ENCODE measurements at places on chromosomes 6 and 20.

- DNase-seq: no peak
Observed at GRCh38 chr6:137653706-137654059, 159.5 kb upstream of the OLIG3 start.

GRCh38 chr20:51376111-51376510 lies 166.4 kb downstream of the NFATC2 start:
- DNase-seq: no peak

- no peak for DNase-seq
Observed at GRCh38 chr6:101845621-101846020, 452.1 kb downstream of the GRIK2 start.

- DNase-seq: no peak
Observed at GRCh38 chr6:42993445-42993844, 9.1 kb downstream of the PPP2R5D start.

DNA sequence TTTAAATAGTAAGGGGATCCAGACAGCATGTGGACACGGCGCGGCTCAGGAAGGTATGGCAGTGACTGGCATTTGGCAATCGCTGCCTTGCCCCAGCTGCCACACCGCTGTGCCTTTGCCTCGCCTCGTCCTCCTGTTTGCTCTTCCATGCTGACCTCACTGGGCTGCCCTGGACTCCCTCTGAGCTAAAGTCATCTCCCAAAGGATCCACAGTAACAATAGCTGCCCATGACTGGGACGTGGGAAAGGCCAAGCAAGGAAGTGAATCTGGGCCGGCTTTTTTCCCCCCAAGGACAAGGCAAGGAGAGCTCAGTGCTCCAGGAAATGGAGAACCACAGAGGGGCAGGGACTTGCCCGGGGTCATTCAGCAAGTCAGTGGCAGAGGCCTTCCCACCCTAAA lies 48.1 kb downstream of the JPH2 start:
- no peak for DNase-seq

DNA sequence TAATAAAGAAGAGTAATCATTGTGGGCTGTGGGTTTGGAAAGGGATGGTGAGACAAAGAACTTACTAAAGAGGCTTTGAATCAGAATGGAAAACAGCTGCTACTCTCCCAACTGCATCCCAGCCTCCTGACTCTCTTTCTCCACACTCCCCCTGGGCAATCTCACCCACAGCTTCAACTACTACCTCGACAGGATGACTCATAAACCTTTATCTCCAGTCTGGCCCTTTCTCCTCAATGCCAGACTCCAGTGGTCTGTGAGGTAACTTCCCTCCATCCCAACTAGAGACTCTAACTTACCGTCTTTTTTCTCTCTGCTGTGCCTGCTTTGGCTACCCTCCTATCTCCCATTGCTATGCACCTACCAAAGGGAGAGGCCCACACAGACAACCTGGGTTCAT lies 135.3 kb upstream of the RREB1 start:
- no peak for DNase-seq

GRCh38 chr20:43397147-43397546 lies 60.5 kb upstream of the SRSF6 start:
- no peak for DNase-seq

DNA sequence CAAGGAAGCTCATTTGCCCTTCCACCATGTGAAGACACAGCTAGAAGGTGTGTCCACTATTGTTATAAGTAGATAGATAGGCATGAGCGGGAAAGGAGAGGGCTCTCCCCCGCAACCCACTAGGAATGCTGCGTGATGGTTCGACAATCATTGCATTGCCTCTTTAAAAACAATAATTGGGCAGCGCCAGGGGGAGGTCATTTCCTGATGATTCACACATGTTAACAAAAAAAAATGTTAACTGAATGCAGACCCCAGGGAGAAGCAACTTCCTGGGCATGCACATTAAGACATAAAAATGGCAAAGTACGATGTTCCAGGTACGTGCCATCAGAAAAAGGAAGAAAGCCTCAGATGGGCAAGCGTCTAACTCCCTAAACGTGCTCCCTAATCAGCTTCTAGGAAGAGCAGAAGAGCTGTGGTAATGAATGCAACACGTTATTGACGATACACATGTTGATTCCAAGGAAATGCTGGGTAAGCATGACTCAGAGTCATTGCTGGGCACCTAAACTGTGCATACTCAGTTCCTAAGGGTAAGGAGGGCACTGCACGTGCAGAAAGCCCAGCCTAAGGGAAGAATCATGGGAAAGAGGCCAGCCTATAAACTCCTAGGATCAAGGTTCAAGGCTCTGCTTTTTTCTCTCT lies 113.7 kb downstream of the FAM217A start:
- DNase-seq: no peak

DNA sequence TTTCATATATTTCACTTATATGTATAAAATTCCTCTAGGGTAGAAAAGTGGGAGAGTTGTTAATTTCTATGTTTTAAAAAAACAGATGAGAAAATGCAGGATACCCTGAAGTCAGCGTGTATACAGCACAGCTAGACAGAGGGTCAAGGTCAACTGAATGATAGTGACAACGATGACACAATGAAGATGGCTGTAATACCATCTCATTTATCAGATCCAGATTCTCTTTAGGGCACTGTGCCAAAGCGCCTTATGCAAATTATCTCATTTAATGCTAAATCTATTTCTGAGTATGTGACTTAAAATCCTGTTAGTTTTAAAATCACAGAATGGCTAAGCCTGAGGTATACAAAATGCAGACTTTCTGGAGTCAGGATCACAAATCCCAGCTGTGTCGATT lies 431.4 kb upstream of the RUNX2 start:
- no peak for DNase-seq

- no peak for DNase-seq
Observed at GRCh38 chr6:43124481-43124880, 46.6 kb upstream of the SRF start.

- no peak for DNase-seq
Observed at GRCh38 chr20:48129345-48129942, 344.2 kb upstream of the SULF2 start.

DNA sequence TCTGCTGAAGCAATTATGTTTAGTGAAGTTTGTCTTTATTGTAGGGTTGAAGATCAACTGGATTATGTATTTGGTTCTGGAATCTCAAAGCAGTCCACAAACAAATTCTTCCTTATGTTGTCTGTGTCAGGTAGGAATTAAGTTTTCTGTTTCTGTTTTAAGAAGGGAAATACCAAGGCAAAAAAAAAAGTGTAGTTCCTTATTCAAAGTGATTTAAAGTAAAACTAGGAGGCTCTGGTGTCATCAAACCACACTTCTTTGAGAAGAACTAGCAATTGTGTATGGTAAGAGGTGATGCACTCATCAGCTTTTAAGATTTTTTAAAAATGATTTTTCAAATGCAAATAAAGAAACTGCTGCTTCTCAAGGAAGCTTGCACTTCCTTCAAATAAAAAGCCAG lies 1.9 kb downstream of the FAM135A start:
- DNase-seq: no peak

DNA sequence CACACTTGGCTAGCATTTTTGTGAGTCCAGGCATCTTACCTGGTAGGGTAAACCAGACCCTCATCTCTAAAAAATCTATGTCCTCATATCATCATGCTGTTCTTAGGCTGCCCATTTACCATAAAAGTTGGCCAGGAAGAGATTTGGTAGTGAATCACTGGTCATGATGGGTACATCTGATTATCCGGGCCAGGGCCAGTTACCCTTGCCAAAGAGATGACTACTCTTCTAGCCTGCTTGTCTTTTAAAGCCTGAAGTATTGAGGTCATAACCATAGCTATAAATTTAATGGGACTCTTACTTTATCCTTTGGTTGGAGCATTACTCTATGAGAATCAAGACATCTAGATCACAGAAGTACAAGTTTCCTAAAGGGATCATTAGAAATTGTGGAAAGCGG lies 276.8 kb downstream of the TENT5A start:
- DNase-seq: no peak

DNA sequence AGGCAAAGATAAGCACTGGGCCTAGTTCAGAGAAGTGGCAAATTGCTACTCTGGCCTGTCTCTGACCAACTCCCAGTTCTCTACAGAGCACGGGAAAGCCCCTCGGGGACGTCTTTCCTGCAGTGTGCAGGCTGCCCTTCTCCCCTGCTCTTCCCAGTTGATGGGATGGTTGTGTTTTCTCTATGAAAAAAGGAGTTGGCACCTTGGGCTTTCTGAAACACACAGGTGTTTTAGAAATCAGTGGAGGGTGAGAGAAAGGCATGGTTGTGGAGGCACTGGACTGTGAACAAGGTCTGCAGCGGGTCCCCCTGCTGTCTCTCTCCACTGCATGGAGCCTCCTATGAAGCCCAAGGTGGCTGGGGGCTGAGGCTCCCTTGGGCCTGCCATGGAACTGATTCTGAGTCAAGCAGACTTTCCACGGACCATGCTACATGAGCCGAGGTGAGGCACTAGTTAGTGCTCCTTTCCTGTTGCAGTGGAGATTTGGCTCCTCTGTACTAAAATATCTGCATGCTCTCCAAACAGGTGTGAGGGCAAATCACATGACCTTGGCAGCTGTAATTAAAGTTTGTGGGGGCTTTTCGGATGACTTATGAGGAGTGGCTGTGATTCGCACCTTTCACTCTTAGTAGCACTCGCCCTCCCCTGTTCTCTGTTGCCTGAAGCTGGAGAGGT lies 16.3 kb downstream of the GTSF1L start:
- no peak for DNase-seq

DNA sequence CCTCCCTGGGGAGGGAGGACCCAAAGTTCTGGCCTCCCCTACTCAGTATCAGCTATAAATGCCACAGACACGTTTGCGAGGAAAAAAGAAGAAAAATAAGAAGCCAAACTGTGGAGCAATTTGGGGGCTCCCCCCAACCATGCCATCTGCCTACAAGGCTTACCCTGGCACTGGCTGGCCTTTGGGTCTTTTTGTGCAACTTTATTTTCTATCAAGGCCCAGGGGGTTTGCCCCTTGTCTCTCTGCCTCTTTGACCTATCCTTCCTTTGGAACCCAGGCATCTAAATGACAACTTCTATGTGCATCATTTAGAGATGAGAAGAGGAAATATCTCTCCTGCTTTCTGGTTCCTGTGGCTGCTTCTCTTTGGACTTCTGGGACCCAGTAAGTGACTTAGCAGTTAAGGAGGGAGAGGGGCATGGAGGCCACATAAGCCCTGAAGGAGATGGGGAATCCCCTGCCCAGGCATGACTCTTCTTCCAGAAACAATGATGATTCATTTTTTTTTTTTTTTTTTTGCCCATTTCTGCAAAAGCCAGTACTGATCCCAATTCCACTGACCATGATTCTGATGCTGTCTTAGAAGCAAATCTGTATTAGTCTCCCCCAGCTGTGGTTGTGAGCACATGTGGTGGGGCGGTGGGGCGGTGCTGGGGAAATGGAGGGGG lies at the start of gene MUC22:
Gene MUC22 (plus strand): TSS at position 82 of the 668 bp plus-strand sequence. CDS start 233 bp downstream, at position 315.
- DNase-seq: no peak

DNA sequence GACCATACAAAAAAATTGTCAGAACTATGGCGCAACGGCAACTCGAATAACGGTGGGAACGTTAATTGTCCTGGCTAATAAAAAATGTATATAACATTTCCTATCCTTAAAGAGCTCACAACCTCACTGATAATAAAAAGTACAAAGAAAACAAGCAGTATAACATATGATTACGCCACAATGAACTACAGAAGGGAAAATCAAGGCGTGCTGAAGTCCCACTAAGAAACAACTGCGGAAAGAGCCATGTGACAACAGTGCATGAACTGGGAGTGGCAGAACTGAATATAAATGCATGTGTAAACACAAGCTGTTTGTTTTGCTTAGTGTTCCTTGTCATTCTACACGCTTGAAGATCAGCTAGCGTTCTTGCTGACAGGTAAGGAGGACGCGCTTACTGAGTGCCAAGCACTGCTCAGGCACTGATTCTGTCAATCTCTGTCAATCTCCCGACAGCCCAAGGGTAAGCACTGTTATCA lies 466 bp upstream of the PSMB1 start:
- no peak for DNase-seq

- no peak for DNase-seq
Observed at GRCh38 chr20:44532981-44533331, 11.1 kb upstream of the SERINC3 start.

DNA sequence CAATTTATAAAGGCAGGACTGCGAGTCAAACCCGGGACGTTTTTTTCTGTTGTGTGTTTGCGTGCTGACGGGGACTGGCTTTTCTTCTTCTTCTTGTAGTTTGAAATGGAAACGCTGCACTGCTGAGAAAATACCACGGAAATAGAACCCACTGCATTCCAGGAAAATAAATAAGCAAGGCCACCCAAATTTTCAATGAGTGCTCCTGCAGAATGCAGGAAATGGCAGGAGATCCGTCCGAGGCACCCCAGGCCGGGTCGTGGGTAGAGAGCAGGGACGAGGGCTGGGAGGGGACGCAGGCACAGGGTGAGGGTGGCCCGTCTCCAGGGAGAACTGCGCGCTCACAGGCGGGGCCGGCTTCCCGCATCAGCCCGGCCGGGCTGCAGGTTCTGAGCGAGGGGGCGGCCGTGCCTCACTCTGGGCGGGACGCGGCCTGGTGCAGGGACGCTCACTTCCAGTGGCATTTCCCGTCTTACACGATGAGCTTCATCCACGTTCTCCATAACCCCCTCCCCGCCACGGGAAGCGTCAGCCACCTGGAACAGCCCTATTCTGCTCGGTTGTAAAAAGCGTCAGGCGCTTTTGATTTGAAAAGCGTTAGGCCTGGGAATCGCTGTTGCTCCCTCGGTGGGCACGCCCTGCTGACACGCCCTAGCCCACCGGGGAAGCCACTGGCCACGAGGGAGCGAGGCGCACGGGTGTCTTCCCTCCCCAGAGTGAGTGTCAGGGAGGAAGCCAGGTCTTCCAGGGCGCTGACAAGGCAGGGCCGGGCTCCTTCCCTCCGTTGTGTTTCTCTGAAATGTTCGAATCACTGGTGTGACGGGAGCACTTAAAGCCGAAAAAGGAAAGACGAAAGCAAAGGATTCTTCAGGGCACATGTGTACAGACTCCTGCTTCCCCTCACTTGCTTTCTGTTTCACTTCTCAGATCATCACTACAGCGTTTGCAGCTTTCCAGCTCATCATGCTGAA lies 17.9 kb upstream of the EXOC2 start:
- peak; percentile 5 for DNase-seq

GRCh38 chr20:48075591-48076174 lies 290.4 kb upstream of the SULF2 start:
- no peak for DNase-seq

GRCh38 chr6:161622779-161623178 lies 348.9 kb upstream of the AGPAT4 start:
- no peak for DNase-seq

GRCh38 chr6:112029045-112029822 lies 24.7 kb upstream of the CCN6 start:
- peak; percentile 42 for DNase-seq

GRCh38 chr6:108941281-108941680 lies 93.1 kb downstream of the ARMC2 start:
- no peak for DNase-seq

- DNase-seq: no peak
Observed at GRCh38 chr6:133779916-133780695, 108.8 kb upstream of the TCF21 start.

GRCh38 chr6:12336121-12336971 lies 46.2 kb downstream of the EDN1 start:
- DNase-seq: no peak

DNA sequence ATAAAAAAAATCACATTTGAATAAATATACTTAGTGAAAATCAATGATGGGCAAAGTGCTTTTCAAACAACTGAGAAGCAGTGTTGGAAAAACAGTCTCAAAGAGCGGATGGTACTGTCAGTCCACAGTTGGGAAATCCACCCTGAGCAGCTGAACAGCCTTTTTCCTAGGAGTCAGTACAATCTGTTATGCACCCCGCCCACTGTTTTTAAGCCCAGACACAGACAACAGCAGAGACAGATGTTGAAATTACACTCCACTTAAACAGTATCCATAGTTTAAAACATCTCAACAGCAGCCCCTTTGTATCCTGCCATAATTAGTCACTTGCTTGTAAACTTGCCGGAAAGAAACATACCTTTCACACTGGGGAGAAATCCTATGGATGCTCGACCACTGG lies 372 bp downstream of the KIAA0408 start:
- no peak for DNase-seq

All from CD8-positive, alpha-beta T cell (primary cell).